ENCODE measurements at places on chromosomes 1 and 21. TPM values are rescaled to one million over a fixed set of nuclear protein-coding genes. Genes with fewer than 3 reads are reported as not detected.

The FPGT gene
- 11.6 TPM for total RNA-seq

The CFHR1 gene
- not detected for total RNA-seq

The OR6K3 gene
- not detected for total RNA-seq

DNA sequence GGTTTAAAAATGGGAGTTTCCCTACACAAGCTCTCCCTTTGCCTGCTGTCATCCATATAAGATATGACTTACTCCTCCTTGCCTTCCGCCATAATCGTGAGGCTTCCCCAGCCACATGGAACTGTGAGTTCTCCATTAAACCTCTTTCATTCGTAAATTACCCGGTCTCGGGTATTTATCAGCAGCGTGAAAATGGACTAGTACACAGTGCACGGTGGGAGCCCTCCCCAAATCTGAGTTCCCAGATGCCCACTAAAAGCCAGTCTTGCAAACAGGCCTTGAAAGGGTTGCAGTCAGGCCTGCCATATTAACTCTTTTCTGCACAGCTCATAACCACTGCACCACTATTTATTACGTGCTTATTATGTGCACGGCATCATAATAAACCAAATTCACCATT lies 400.9 kb downstream of the PRDM2 start:
- DNase-seq: no peak

DNA sequence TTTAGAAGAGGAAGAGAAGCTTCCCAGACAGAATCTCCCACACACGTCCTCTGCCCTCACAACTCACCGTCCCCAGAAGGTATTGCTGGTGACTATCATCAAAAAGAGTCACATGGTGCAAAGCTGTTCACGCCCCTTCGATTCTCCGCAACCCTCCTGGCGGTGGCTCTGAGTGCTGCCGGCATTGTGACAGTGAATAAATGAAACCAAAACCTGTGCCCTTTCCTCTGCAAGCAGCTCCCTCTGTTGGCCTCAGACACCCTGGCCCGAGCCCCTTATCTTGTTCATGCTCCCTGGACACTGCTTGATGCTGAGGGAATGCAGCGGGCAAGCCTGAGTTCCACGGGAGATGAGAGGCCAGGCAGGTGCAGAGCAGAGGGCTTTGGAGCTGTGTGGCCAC lies 510.3 kb downstream of the NPHP4 start:
- peak; percentile 77 for DNase-seq

DNA sequence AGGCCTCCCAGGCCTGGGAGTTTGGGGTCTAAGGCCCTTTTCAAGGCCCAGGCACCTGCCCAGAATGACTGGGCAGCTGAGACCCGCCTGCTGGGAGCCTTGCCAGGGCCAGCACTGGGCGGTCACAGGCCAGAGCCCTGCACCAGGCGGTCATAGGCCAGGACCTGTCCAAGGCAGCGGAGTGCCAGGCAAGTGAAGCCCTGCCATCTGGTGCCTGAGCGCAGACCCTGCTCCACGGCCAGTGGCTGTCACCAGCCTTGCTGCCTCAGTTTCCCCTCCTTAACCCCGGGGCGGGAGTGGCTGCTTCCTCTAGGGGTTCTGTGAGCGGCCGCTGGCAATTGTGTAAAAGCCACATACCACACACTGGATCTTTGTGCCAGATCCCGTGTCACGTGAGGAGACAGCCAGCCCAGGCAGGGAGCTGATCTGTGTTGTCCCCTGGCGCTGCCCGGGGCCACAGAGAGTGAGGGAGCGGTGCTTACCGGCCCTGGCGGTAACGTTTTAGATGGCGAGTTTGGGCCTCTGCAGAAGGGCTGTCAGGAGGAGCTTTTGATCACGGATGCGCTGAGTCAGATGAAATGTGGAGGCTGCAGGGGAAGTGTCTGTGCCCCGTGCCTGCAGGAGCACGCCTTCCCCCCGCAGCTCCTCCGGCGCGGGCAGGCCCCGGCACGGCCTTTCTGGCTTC lies 4.6 kb downstream of the COL18A1 start:
- DNase-seq: no peak

Data from activated CD4-positive, alpha-beta T cell treated with anti-CD3 and anti-CD28 coated beads, Interleukin-2, amount 10 ng/mL, durations not matched to agents 24 days and 14 days (primary cell).